ENCODE measurements at places on chromosomes 3 and 15.

GRCh38 chr3:131550562-131551465 lies 48.0 kb upstream of the MRPL3 start:
- no peak for DNase-seq

- no peak for DNase-seq
These were observed 49.3 kb downstream of the FEM1B start for GRCh38 chr15:68326711-68327354.

GRCh38 chr15:35562641-35563040 lies 16.7 kb upstream of the DPH6 start:
- no peak for DNase-seq

DNA sequence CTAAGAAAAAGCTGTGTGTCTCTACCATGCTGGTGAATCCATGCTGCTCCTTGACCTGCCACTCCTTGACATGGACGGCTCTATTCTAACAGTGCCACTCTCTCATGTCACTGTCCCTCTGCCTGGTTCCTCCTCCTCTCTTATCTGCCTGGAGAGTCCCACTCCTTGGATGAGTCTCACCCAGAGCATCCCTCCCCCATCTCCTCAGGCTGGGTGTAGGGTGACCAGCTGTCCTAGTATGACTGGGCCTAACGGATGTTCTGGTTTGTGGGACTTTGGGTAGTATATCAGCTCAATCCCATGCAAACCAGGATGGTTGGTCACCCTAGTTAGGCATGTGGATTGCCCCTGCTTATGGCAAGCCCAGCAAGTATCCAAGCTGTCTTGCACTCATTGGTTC lies 54.3 kb downstream of the LIPC start:
- no peak for DNase-seq

- no peak for DNase-seq
These were observed 867.1 kb downstream of the NAALADL2 start for GRCh38 chr3:175726228-175726627.

GRCh38 chr3:42036483-42036823 lies 54.7 kb upstream of the TRAK1 start:
- no peak for DNase-seq

GRCh38 chr3:43286841-43287499 lies 630 bp downstream of the SNRK start:
- peak; percentile 62 for DNase-seq

DNA sequence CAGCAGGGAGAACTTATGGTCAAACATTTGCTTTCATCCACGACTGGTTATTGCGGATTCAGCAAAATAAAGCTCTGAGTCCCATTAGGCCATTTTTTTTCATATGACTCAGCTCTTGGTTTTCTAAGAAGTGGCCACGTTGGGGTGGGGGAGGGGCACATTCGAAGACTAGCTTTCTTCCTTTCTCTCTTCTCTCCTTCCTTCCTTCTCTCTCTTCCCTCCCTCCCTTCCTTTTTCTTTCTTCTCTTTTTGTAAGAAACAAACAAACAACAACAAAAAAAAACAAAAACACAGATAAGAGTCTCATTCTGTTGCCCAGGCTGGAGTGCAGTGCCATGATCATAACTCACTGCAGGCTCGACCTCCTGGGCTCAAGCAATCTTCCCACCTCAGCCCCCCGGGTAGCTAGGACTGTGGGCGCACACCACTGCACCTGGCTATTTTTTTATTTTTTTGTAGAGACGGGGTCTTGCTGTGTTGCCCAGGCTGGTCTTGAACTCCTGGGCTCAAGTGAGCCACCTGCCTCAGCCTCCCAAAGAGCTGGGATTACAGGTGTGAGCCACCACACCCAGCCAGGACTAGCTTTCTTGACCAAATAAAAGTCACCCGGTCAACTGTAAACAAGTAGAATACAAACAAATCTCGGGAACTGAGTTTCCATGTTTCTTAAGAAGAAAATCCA lies 41.6 kb downstream of the ABCC5 start:
- peak; percentile 65 for DNase-seq

DNA sequence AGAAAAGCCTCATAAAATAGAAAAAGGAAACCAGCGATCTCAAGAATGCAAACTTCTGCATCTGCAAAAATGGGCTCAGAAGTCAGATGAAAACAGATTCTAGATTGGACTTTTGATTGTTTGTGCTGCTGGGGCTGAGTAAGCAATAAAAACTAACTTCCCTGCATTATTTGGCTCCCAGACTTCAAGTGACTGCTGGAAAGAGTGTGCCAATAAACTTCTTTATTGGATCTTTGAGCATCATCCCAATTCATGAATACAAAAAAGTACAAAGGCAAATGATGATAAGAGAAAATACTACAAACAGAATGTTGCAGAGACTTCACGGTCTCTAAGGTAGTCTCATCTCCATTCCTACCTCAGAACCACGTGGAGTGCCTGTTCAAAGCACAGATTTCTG lies 97.9 kb downstream of the FGF12 start:
- DNase-seq: no peak

DNA sequence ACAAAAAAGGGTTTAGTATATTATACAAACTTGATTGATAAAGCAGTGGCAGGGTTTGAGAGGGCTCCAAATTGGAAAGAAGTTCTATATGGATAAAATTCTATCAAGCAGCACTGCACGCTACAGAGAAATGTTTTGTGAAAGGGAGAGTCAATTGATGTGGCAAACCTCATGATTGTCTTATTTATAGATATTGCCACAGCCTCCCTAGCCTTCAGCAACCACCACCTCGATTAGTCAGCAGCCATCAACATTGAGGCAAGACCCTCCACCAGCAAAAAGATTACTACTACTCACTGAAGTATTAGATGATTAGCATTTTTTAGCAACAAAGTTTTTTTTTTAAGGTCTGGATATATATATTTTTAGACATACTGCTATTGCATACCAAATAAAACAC lies 296.7 kb downstream of the CHST2 start:
- no peak for DNase-seq

DNA sequence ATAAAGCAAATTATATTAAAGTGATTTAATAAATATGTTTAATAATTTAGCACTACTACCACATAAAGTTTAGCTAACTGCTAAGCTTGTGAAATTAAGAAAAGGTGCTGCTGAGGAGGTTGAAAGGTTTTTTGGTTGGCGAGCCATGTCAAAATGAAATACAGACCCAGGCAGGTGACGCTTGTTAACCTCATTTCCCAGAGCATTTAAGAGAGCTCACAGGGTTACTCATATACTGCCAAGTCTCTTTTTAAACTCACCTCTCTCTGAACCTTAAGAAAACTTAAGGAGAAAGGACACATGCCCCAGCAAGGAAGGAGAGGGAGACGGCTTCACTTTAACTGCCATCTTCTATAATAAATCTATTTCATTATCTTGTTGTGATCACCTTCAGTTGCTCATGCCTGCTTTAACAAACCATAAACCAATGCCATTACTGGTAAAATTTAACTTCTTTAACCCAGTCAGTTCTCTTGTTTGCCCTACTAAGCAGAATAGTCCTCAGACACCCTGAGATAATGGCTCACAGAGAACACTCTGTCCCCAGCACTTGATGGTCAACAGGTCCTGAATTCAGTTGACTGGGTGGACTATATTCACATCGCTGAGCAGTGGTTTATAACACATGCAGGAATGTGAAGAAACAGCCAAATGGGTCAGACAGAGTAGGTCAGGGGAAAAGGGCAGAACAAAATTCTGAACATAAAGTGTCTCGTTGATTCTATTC lies 540.1 kb downstream of the UNC13C start:
- DNase-seq: no peak

- DNase-seq: no peak
These were observed 23.9 kb upstream of the ACAD9 start for GRCh38 chr3:128855569-128855968.

DNA sequence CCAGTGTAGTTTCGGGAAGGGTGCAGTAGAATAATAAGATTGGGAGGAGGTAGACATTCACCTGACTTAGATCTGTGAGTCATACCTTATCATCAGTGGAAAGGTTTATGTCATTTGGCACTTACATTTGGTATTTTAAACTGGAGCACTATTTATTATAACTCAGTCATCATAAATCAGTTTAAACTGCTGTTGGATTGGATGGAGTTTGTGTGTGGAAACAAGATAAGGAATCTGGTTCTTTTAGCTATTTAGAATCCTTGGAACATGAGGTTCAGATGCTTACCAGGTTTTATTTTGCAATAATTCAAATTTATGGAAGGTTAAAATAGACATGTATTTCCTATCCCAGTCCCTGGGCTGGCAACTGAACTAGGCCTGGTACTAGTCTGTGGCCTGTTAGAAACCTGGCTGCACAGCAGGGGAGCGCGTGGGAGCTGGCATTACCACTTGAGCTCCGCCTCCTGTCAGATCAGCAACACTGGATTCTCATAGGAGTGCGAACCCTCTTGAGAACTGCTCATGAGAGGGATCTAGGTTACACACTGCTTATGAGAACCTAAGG lies 34.5 kb downstream of the ZFAND6 start:
- DNase-seq: no peak

GRCh38 chr3:157542711-157543500 lies 39.7 kb upstream of the VEPH1 start:
- DNase-seq: no peak

DNA sequence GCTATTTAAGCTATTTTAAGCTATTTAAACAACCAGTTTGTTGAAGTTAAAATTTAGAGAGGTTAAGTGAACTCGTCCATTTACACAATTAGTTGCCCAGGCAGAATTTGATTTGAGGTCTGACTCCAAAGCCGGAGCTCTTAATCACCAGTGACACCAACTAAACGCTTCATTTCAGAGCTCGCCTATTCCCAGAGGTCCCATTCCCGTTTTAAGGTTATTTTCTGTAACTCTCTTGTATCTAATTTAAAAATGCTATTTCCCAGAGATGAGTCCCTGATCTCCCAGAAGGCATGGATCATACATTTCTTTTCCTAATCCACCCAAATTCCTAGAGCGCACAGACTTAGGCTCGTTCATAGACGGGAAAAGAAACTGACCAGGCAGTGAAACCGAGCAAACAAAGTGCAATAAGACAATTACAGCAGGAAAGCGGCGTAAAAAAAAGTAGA lies 904 bp upstream of the MCTP2 start:
- DNase-seq: no peak

DNA sequence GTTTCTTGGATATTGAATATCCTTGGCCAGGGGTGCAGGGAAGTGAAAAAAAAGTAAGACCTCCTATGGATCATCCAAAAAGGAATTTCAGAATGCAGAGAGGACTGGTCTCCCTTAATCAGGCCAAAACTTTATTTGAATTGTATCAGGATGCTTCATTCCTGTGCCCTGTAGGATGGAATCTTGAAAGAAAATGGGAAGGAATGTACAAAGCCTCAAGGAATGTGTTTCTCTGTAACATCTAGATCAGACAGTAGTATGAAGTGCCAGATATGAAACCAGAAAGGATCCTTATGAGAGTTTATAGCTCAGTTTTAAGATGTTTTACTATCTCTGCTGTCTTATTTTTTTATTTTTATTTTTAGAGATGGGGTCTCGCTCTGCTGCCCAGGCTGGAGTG lies 6.5 kb upstream of the GSK3B start:
- DNase-seq: no peak

- no peak for DNase-seq
These were observed 136.6 kb downstream of the TMCC1 start for GRCh38 chr3:129756871-129757270.

- DNase-seq: no peak
These were observed 57.4 kb upstream of the PHLDB2 start for GRCh38 chr3:111801693-111802092.

DNA sequence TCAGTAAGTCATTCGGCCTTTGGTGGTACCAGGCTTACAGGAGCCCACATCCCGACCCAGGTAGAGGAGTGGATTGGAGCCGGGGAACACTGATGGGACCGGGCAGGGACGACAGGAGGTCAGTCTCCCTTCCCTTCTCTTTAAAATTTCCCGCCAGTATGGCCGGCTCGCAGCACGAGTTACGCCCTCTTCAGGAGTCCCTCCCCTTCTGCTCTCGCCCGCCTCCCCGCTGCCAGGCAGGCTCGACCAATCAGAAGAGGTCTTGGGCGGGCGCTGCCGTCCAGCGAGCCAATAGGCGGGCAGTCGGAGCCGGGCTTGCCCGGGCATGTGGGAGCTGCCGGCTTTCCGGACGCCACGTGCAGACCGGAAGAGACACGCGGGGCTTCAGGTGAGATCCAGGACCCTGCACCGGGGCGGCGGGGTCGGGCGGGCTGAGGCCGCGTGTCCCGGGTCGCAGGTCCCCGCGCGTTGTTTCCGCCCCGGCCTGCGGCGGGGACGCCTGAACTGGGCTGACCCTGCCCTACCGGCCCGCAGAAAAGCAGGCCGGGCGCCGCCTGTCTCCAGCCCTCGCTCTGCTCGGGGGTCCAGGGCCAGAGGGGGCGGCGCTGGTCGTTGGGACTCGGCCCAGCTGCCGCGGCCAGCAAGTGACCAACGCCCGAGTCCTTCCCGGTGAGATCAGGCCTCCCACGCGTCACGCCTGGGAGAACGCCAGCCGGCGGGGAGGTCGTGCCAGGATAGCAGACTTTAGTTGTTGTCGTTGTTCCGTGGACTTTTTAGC lies at the start of gene AEN:
Gene AEN (plus strand): TSS at position 346 of the 778 bp plus-strand sequence. CDS start 4,870 bp downstream, outside the sequence.
- peak; percentile 96 for DNase-seq
